ENCODE measurements at places on chromosomes 6 and 20.

GRCh38 chr6:13260101-13260598 is 68.2 kb downstream of the TBC1D7 start:
- no peak for DNase-seq

DNA sequence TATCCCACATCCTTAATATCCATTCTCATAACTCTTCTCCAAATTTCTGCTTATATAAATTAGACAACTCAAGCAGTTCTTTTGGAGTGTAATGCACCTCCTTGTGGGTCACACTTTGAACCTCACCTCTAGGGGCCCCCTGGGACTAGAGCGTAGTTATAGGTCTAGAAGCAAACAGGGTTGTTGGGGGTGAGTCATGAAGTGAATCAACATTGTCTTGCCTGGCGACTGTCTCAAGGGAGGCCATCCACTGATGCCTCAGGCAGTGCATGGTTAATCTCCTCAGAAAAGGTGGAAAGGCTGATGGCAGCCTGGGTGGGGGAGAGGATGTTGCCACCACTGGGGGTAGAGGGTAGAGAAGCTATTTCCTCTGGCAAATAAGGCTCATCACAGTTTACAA is 129.1 kb downstream of the TNFRSF21 start:
- no peak for DNase-seq

- no peak for DNase-seq
Measured at GRCh38 chr20:43161716-43162115, 28.0 kb downstream of the PTPRT start.

DNA sequence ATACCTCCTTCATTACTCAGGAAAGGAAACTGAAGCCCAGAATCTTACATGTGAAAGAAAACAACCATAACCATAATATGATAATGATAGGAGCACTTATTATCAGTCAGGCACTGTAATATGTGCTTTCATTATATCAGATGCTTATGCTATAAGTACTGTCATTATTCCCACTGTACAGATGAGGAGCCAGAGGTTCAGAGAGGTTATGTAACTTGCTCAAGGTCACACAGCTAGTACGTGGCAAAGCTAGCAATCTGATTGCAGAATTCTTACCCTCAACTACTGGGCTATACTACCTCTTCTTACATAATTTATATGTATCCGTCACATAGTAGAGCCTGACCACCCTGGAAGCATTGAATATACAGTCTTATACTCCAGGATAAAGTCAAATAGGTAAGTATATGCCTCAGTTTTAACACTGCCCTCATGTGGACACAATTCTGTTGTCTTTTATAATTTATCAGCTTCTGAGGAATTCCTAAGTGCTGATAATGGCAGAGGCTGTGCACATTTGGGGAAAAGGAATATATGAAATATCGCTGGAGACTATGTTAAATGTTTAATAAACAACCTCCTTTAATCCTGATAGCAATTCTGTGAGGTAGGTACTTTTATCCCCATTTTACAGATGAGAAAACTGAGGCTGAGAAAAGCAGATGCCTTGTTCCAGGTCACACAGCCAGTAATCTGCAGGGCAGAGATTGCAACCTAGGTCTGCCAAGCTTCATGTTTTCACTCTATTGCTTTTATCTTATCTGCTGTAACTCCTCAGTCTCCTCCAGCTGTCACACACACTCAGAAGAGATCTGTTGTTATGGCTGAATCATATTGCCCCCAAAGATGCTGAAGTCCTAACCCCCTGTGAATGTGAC is 13.4 kb downstream of the BCAS1 start:
- no peak for DNase-seq

- no peak for DNase-seq
Measured at GRCh38 chr6:109096208-109096607, 901 bp downstream of the CEP57L1 start.
